ENCODE measurements at places on chromosomes 4 and X.

- DNase-seq, result no peak
Measured at GRCh38 chrX:110284159-110284558, 33.7 kb downstream of the AMMECR1 start.

DNA sequence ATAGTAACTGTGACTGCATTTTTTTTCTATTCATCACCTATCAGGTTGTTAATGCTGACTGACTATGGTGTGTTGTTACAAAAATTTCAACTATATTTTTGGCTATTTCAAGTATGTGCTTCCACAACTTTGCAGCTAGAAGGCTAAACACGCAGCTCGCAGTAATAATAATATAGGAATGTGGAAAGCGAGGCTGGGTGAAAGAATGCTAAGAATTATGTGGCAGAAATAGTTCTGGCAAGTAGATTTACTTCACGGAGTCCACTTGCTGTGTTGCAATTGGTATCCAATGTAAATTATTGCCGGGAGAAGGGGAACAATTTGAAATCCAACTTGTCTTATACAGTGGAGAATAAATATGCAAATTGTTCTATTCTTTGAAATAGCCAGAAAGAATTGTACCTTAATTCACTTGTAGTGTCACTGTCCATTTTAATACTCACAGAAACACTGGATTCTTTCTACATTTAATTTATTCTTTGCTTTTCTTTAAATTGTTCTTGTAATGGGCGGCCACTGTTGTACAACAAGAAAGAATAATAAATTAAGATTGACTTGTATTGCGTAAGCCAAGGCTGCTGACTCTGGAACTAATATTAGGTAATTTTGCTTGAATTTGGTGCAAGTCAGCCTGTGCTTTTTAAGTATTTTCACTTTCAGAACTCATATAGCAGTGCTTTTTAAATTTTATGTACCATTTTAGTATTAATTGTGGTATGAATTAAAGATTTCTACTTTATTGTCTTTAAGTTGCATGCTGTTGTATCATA, 154.9 kb downstream of the FRMPD4 start:
- DNase-seq, result no peak

DNA sequence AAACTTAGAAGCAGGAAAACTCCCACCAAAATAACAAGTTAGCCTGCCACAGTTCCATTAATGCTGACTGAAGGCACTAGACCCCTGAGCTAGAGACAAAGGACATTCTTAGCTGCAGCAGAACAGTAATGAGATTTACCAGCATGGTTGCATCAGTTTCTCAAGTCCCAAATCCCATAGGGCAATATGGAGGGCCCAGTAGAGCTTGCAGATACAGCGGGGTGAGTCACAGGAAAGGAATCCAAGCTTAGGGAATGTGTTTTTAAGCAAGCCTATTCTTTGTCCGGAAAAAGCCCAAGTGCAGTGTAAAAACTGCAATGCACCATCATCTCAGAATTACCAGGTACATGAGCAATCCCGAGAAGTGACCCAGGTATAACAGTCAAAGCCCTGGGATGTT, 51.3 kb upstream of the EXOC1L start:
- no peak for DNase-seq

- DNase-seq, result no peak
Measured at GRCh38 chrX:2457289-2458133, 43.3 kb downstream of the DHRSX start.

DNA sequence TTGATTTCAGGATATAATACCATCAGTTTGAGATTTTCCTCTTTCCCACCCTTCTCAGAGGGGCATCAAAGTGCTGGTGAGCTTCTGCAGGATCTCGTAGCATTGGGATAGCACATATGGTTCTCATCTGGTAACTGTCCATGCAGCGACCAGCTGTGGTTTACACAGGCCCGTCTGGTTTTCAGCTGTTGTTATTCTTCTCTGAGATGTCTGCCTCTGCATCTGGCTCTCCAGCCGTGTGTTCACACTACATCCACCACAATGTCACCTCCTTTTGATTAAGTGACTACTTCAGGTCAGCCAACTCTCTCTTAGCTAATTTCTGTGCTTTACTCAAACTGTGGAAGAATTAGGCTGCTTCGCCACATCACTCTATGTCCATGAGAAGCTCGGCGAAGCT, 676.7 kb upstream of the TENM3 start:
- no peak for DNase-seq

DNA sequence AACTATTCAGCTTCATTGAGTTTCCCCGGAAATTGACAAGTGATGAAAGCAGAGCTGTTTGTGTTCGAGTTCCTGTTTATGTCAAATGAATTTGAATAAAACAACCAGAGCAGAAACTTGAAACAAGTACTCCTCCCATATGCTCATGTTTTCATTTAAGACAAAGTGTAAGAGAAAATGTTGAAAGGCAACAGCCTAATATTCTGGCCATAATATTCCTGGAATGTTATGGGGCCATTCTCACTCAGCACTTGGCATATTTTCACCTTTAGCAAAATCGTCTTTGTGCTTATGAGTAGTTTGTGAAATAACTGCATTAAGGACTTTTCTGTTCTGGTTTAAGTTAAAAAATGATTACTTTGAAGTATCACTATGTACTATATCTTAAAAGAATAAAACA, 276.0 kb upstream of the FAT1 start:
- DNase-seq, result no peak

GRCh38 chrX:17643528-17643927, 93.8 kb upstream of the SCML1 start:
- no peak for DNase-seq

DNA sequence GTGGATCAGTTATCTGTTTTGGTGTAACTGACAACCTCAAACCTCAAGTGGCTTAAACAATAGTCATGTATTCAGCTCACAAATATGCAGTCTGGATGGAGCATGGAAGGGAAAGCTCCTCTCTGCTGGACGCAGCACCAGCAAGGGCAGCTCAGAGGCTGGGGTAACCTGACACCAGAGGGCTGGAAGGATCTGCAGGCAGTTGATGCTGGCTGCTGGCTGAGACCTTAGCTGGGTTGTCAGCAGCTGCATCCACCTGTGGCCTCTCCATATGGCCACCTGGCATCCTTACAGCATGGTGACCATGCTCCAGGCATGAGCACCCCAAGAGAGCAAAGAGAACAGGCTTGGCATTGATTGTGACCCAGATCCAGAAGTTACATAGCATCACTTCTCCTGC, 46.7 kb downstream of the ENPP6 start:
- DNase-seq, result no peak

DNA sequence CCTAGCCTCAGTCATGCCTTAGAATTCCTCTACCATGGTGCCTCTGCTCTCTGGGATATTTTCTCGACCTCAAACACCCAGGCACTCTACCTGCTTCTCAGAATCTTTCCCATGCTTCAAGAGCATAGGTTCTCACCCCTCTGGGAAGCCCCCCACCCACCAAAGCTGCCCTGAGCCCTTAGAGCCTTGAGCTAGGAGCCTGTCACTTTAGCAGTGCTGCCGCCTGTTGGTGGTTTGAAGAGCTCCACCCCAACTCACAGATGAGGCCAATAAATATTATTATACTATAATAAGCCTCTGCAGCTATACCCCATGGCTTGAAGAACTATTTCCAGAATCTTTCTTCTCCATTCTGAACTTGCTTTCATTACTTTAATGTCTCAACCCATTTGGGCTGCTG, 109.7 kb downstream of the RTL5 start:
- DNase-seq, result no peak

DNA sequence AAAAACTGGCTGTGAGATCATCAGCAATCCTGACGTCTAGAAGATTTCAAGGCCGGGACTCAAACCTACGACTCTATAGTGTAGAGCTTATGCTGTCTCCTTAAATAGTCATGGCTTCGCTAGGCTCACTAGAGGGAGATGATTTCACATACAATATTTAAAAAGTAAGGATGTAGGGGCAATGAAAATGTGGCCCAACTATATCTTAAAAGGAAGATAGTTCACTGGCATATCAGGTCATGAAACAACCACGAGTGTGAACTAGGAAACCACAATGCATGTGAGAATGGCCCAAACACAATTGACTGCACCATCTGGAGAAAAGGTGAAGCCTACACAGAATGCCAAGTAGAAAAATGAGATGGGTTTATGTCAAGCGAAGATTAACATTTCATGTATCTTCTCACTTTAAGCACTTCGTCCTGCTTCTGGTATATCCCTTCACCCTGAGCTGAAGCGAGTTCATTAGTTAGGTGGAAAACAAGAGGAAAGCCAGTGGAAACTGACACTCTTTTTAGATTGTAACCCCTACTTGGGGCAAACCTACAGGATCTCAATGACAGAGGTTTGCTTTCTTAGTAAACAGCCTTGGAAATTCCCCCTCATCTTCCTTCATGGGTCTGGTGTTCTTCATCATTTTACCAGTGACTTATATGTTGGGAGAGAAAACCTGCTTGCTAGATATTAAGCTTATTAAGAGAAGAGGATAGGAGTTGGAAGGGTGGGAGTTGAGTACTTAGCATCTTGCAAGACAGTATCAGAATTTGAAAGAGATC, 17.4 kb downstream of the FAM9C start:
- no peak for DNase-seq

DNA sequence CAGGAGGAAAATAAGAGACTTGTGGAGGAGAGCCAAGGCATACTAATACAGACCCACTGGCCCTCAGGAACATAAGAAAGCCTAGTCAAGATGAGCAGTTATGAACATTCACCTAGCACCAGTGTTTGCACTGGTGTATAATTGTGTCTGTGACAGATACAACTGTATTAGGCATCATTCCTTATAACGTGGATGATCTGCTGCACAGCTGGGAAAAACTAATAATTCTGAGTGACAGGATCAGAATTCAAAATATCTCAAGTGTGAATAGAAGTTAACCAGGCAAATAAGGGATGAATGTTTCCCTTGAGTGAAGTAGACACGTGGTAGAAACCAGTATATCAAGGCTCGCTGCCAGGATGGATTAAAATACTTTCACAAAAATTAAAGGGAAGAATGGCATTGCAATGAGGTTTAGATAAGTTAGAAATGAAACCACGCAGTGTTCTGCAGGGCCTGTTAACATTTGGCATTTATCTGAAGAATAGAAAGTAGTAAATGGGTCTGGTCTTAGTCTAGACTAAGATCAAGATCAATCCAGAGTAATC, 325.9 kb downstream of the EPHA5 start:
- no peak for DNase-seq
